ENCODE measurements at places on chromosomes 1 and 21. TPM values are rescaled to one million over a fixed set of nuclear protein-coding genes. Genes with fewer than 3 reads are reported as not detected.

KCNJ9 gene
- 0.36 TPM for total RNA-seq

GRCh38 chr21:20729376-20729775, 268.8 kb upstream of the NCAM2 start:
- DNase-seq = no peak

- no peak for DNase-seq
Observed at GRCh38 chr1:23108918-23109533, 59.6 kb downstream of the LUZP1 start.

DNA sequence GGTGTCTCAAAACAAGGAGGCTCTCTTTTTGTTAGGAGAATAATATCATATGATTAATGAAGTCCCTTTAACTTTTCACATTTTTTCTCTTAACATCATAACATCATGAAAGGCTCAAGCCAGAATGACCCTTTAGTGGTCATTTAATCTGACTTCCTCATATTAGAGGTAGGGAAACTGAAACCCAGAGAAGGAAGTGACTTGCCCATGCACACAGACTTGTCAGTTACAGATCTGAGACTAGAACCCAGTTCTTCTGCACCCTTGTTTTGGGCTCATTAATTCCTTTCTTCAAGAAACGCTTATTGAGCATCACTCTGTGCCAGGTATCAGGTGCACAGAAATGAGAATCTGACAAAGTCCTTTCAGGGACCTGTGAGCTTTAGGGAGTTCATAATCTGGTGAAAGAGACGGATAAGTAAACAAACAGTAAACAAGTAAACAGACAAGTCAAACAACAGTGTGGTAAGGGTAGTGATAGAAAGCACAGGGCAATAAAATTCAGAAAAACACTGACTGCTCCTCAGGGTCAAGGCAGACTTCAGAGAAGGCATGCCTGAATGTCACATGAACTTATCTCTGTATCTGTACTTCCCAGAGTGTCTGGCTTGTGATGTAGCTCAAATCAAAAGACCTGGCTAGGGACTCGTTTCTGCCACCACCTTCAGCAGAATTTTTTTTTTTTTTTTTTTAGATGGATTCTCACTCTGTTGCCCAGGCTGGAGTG, 38.3 kb upstream of the OSBPL9 start:
- DNase-seq = no peak

DNA sequence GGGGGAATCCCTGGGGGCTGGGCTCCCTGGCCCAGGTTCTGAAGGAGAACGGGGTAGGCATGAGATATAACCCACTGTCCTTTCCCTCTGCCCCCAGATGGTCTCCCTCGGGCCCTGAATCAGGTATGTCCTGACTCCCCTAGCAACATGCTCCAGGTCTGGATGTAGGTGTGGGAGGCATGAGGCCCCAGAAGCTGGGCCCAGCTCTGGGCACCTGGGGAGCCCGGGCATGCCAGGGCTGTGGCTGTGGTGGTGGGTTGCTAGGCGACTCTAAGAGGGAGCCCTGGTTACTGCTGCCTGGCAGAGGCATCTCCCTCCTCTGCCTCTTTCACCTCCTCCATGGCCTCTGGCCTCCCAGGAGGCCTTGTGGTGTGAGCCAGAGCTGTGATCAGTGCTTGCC, 16.2 kb downstream of the FOXO6 start:
- no peak for DNase-seq

DNA sequence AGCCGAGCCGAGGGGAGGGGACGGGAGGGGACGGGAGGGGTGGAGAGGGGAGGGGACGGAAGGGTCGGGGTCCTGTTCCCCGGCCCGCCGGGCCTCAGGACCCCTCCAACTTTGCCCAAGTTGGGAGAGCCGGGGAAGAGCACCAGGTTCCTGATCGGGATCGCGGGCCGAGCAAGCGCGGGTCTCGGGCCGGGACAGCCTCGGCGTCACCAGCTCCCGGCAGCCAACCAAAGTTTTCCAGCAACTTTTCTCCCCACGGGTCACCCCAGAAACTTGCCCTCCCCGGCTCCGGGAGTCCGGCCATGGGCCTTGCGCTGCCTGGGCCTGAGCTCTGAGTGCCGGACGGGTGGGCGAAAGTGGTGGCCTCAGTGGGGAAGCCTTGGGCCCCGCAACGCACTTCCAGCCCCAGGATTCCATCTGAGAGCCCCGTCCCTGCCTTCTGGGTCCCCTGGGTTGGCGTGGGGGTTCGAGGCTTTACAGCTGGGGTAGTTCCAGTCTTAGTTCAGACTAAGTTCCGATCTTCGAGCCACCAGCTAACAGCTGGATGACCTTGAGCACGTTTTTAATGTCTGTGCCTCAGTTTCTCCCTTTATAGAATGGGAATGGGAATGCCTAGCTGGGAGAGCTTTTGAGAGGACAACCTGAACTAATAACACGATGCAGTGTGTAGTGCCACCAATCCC, 458 bp downstream of the ZC3H12A start:
- peak; percentile 83 for DNase-seq

DNA sequence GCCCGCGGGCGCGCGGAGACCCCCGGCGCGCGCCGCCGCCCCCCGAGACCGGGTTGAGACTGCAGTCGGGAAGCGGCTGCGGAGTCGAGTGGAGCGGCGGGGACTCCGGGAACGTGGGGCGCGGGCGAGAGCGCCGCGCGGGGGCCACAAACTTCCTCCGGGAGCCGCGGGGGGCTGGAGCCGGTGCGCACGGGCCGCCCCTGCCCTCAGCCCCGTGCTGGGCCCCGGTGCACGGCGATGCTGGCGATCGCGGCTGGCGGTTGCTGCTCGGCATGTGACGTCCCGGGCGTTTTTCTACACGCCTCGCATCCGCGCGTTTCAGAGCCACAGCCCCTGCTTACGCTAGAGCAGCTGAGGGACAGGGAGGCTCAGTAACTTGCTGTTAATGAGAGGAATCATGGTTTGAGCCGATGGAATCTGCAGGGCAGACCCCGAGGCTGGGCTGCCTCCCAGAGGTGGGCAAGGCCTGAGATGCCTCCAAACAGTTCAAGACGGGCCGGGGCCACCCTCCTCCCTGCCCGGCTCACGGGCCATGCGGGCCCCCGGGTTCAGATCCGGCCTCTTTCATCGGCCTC, 520 bp downstream of the TMEM201 start:
- DNase-seq = no peak

- DNase-seq = no peak
Observed at GRCh38 chr1:9984253-9984652, 12.8 kb upstream of the RBP7 start.

GRCh38 chr1:56409112-56409691, 170.2 kb downstream of the PLPP3 start:
- DNase-seq = no peak

DNA sequence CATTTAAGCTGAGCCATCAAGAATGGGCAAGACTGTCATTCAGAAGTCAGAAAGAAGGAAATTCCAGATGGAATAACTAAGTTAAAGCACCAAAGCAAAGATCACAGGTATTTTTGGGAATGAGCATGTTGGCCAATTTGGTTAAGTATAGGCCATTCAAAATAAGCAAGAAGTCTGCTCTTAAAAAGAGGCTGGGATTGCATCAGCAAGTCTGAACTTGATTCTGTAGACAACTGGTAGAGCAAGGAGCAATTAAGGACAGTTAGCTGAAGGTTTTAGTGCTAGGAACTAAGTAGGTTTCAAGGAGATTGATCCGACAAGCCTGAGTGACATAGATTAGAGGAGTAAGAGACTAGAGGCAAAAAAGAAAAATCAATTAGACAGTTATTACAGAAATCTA, 8.4 kb downstream of the ANKRD45 start:
- DNase-seq = no peak

Measured in sigmoid colon (tissue), 7 donors.